ACHN (cell line): ENCODE measurements at places on chromosomes 5 and 9.

- no peak for DNase-seq
Observed at GRCh38 chr9:115398996-115399395, 281.0 kb upstream of the TNC start.

GRCh38 chr9:98724810-98725530 is 16.2 kb upstream of the GABBR2 start:
- no peak for DNase-seq

GRCh38 chr5:145557345-145557744 is 277.8 kb downstream of the PRELID2 start:
- DNase-seq = no peak

GRCh38 chr5:67004730-67005350 is 191.8 kb downstream of the CD180 start:
- peak; percentile 10 for DNase-seq

DNA sequence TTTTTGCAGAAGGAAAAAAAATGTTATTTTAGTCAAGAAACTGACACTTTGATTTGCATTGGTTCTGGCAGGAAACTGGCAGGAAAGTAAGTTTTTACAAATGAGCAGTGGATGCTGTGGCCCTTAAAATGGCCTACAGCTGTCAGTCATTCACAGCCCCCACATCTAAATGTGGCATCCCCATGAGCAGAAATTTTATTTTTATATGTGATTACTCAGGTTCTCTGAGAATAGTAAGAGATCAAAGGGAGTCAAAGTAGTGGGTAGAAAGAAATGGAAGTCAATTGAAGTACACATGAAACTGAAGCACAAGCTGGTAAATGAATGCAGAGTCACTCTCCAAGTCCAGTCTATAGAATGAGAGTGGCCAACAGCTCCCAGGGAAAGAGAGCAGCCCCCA is 80.3 kb downstream of the ENC1 start:
- no peak for DNase-seq
